Omental fat pad (tissue), 4 donors: ENCODE measurements at places on chromosomes 1 and 21. TPM values are rescaled to one million over a fixed set of nuclear protein-coding genes. Genes with fewer than 3 reads are reported as not detected.

KIRREL1 gene
- total RNA-seq: 81.6 TPM

KRTAP12-2 gene
- not detected for total RNA-seq

FCRL3 gene
- total RNA-seq: 0.28 TPM

DNA sequence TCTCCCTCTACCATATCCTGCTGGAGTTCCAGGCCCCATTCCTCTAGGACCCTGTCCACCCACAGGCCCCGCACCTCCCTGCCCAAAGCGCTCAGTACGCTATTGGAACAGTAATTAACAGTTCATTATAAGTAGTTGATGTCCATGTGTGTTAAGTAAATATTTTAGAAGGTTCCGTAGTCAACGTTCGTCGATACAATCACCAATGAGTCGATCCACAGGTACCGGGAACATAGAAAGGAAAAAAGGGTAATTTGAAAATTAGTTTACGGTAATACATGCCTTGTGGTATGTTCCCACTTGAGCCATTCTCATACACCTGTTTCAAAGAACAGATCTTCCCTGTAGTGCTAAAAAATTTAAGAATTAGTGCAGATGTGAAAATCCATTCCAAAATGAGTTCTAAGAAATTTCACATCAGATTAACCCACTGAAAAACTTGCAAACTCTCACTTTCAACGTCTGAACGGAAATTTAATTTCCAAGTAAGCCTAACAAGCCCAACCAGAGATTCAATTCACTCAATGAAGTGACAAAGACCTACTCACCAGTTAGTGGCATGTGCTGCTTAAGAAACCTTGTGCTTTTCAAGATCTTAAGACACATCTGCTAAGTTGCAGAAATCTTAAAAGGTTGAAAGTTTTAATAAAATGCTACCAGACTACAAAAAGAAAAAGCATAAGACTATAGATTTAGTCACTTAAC lies 8.3 kb downstream of the SFPQ start:
- DNase-seq: no peak

- no peak for DNase-seq
Observed at GRCh38 chr1:248303324-248303723, at the start of gene OR2T12. Gene OR2T12, minus strand, starts transcription at chr1:248303424. Its CDS starts 7,846 bp downstream, at chr1:248295578.

DNA sequence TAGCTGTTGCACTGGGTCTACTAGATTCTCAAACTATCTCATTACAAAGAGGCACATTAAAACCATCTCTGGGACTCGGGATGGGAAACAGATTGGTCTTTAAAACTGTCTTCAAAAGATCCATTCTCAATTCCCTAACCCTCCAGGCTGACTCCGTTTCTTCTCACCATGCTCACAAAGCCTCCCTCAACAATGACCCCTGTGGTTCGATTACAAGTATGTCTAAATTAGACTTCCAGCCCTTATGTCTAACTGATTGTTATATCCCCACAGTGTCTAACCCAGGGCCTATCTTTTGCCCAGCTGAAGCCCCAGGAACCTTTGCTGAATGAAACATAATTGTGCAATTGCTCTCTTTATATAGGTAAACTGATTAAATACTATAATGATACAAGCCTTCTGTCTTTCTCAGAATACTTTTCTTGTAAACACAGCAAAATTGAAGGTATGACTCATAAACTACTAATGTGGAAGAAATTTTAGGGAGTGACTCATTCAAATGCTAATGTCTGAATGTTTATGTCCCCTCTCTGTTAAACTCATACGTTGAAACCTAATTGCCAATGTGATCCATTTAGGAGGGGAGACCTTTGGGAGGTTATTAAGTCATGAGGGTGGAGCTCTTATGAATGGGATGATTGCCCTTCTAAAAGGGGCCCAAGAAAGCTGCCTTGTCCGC lies 65.6 kb upstream of the DAB1 start:
- DNase-seq: no peak

- no peak for DNase-seq
Observed at GRCh38 chr1:25987951-25988350, 9.9 kb downstream of the PAFAH2 start.
